ENCODE measurements at places on chromosomes 7 and 10.

GRCh38 chr10:101284744-101285463 lies 55.6 kb upstream of the LBX1 start:
- DNase-seq: no peak

GRCh38 chr7:67022511-67022910 lies 25.9 kb downstream of the TYW1 start:
- DNase-seq: peak; percentile 39

DNA sequence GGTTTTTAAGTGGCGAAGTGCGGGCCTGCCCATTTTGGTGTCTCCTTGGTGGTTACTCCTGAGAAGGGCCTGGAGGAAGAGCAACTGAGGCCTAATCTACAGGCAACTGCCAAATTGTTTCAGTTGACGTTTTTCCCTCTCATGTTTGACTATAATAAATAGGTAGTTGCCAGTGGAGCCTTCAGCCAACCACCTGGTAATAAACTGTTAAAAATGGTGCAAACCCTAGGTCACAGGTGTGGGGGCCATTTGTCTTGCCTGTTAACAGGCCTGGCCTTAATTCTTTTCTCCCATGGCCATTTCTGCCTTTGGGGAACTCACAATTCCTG lies 3.7 kb downstream of the IKZF1 start:
- no peak for DNase-seq

DNA sequence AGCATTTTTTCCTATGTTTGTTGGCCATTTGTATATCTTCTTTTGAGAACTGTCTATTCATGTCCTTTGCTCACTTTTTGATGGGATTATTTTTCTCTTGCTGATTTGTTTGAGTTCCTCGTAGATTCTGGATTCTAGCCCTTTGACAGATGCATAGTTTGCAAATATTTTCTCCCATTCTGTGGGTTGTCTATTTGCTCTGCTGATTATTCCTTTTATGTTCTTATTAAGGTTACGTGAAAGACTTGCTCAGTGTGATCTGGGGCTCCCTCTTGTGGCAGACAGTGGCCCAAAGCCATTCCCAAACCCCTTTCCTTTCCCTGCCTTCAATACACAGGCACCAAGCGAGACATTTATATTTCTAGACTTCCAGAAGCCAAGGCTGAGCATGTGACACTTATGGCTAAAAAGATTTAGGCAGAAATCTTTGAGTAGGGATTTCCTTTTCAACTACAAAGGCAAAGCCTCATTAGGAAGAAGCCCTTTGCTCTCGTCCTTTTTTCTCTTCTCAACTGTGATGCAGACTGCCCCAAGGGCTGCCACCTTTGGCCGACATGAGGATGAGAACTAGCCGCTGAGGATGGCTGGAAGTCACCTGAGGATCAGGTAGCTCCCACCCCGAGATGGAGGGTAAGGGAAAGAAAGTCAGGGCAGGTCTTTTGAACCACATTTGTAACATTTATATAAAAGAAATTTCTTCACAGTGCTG lies 23.6 kb downstream of the ST8SIA6 start:
- peak; percentile 83 for DNase-seq

- no peak for DNase-seq
Measured at GRCh38 chr7:42170724-42171123, 66.3 kb downstream of the GLI3 start.

DNA sequence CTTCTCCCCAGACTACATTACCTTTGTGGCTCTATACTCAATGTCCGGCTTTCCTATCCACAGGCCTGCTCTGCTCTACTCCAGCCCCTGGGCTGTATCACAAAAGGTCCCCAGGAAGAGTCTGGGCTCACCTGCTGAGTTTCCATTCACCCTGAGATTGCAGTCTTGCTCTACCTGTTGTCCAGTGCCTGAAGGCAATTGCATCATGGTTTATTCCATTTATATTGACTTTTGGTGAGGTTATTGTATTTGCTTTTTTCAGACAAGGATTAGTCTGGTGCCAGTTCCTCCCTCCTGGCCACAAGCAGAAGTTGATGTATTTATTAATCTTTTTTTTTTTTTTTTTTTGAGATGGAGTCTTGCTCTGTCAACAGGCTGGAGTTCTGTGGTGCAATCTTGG lies 273.1 kb downstream of the XPNPEP1 start:
- no peak for DNase-seq

DNA sequence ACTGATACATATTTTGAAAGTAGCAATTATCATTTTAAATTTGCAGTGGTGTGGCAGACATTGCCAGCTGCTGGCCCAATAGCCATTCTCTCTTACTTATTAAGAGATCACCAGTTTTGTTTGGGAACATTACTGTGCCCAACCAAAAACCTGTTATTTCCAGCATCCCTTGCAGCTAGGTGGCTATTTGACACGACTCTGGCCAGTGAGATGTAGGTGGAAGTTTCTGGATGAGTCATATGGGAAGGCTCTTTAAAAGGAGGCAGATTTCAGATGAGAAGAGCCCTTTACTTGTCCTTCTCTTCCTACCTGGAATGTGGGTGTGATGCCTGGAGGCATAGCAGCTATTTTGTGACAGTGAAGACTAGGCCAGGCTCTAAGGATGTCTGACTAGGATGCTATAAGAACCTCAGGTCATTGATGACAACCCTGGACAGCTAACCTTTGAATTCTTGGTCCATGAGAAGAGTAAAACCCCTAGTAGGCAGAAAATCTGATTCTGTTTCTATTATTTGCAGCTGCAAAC lies 77.9 kb downstream of the CARD11 start:
- DNase-seq: no peak

GRCh38 chr7:34131371-34131770 lies 226.0 kb downstream of the BMPER start:
- DNase-seq: no peak

GRCh38 chr7:6092953-6093354 lies 61.8 kb downstream of the ANKRD61 start:
- no peak for DNase-seq

DNA sequence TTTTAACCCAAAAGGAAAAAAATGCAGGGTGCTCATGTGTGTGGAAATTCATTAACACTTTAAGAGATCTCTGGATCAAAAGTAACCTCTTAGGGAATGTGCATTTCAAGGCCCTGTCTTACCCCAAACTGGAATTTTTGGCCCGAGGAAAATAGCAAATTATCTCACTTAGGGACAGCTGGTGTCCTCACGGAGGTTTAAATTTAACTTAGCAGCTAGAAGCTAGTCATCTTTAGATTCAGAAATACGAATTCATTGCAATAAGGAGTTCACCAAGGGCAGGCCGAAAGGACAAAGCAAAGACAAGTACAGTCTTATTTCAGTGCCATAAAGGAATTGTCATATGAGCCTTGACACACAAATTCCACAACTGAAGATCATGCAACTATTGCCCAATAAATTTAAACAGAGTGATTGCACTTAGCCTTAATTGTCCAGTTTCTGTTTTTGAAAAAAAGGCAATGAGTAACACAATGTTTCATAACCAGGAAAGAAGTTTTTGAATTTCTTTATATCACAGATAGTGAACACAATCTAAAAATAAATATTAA lies 22.4 kb upstream of the SEMA3C start:
- DNase-seq: no peak

- DNase-seq: no peak
Measured at GRCh38 chr10:114684822-114685209, 26.7 kb upstream of the ABLIM1 start.

DNA sequence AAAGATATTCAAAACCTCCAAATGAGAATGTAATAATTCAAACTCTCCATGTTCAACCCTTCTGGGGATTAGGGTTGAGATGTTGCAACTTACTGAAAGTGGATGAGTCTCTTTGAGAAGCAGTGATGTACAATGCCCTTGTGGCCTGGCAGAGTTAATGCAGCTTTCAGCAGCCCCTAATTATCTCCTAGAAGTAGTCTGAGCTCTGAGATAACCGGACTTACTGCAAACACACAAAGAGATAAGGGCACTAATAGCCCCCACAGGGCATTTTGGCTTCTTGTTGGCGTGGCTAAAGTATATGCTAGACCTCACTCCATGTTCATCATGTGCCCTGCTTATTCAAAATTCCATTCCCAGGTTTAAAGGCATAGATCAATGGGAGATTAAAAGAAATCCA lies 404.7 kb downstream of the NEBL start:
- no peak for DNase-seq

DNA sequence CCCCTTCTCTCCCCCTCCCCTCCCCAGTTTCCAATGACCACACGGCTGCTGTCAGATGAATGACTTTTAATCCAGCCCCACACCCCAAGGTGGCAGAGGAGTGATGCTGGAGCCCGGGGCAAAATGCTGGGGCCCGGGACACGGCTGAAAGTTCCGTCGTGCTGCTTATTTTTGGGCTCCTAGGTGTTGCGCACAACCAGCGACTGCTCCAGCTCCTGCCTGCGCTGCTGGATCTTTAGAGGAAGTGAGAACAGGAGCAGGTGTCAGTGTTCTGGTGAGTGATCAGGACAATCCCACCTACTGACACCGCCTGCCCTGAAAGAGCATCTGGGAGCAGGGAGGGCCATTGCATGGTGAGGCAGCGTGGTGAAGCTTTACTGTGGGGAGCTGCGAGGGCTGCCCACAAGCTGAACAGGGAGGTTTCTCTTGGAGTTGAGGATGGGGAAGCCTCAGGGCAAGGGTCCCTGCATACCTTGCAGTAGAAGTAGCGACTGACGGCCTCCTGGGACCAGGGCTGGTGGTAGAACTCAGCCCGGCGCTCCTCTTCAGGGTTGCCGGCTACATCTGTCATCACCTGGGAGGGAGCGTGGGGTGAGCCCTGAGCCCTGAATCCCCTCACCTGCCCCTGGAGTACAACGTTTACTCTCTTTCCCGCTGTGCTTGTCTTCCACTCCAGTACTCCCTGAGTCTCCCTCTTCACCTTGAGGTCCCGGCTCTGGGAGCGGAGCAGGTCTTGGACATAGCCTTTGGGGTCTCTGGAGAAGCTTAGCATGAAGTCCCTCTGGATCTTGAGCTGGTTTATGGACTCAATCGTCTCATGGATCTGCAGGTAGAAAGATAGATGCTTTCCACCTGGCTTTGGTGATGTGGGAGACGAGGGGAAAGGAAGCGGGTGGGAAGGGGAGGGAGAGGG lies 6.9 kb downstream of the CHPF2 start:
- DNase-seq: no peak

- no peak for DNase-seq
Measured at GRCh38 chr10:52256832-52257691, 57.0 kb upstream of the DKK1 start.

GRCh38 chr7:55296070-55296469 lies 69.1 kb upstream of the LANCL2 start:
- DNase-seq: no peak

GRCh38 chr10:120897343-120897742 lies 46.2 kb downstream of the WDR11 start:
- DNase-seq: no peak

DNA sequence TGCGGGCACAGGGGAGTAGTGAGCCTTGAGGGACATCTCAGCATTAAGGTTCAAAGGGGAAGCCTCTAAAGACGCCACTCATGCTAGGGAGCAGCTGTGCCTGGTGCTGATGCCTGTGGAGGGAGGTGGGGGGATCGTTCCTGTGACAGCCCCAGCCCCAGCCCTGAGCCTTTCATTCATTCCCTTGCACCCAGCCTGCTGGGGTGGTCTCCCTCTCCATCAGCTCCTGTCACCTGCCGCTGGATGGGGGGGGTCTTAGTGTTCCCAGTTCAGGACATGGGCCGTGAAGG lies 11.6 kb downstream of the ZNF316 start:
- no peak for DNase-seq

DNA sequence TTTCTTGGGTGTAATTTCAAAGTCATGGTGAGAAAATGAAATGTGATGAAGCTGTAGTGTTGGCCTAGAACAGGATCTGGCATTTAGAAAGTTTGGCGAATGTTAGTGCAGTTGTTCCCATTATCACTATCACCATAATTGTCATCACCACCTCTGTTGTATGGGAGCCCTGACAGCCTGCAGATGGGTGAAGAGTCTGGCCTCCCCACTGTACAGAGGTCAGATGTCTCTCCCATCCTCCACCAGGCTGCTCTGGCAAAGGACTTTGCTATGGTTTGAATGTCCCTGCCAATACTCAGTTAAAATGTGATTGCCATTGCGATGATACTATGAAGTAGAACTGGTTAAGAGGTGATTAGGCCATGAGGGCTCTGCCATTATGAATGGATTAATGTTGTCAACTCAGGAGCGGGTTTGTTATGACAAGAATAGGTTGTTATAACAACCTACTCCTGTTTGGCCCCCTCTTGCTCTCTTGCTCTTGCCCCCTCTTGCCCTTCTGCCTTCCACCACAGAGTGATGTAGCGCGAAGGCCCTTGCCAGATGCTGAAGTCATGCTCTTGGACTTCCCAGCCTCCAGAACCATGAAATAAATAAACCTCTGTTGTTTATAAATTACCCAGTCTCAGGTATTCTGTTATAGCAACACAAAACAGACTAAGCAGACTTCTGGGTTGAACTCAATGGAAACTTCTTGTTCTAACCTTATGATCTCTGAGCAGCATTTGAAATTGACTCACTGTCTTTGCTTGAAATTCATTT lies 90.0 kb downstream of the GRK5 start:
- no peak for DNase-seq

DNA sequence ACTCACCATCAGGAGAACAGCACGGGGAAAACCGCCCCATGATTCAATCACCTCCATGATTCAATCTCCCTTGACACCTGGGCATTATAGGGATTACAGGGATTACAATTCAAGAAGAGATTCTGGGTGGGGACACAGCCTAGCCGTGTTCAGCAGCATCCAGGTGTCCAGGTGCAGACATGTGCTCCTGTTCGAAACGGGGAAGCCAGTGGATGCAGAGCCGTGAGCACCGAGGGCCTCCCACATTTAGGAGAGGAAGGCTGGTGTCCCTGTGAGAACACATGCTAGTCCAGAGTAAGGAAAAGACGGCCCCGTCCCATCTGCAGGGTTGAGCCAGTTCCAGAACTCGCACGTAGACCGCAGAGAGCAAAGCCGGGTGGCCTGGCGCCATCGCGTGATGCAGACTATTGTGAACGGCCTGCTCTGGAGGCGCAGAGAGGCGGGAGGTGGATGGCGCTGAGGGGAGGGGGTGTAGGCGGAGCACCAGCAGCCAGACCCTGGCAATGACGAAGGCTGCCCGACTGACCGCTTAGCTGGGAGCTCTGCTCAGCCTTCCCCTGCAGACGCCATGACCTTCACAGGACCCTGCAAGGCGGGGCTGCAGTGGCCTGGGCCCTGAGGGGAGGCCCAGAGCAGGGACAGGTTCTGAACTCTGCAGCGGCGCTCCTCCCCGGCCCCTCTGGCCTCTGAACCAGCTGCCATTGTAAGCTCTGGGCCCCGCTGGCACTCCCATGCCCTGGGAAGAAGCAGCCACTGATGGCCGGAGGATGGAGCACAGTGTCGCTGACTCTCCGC lies 141.6 kb upstream of the TCERG1L start:
- peak; percentile 83 for DNase-seq

- DNase-seq: no peak
Measured at GRCh38 chr7:135802697-135803096, 54.1 kb upstream of the FAM180A start.

GRCh38 chr10:100362570-100363496 lies 15.8 kb downstream of the SCD start:
- peak; percentile 85 for DNase-seq

- DNase-seq: no peak
Measured at GRCh38 chr7:23893176-23893941, 183.3 kb downstream of the STK31 start.

- DNase-seq: no peak
Measured at GRCh38 chr10:132313305-132313704, 5.6 kb upstream of the STK32C start.

GRCh38 chr10:49375611-49376010 lies 20.3 kb downstream of the DRGX start:
- DNase-seq: no peak

GRCh38 chr10:117240621-117241529 lies at the start of gene SLC18A2:
TSS of gene SLC18A2 (plus strand) at chr10:117241114. CDS start at chr10:117241694, 580 bp downstream.
- no peak for DNase-seq
